ENCODE measurements at places on chromosomes 5 and 9. TPM values are rescaled to one million over a fixed set of nuclear protein-coding genes. Genes with fewer than 3 reads are reported as not detected.

GRCh38 chr5:2417301-2417700 lies 334.2 kb downstream of the IRX2 start:
- DNase-seq, result no peak

The LVRN gene
- not detected for total RNA-seq

The ELOVL7 gene
- total RNA-seq, result not detected

The HK3 gene
- not detected for total RNA-seq

DNA sequence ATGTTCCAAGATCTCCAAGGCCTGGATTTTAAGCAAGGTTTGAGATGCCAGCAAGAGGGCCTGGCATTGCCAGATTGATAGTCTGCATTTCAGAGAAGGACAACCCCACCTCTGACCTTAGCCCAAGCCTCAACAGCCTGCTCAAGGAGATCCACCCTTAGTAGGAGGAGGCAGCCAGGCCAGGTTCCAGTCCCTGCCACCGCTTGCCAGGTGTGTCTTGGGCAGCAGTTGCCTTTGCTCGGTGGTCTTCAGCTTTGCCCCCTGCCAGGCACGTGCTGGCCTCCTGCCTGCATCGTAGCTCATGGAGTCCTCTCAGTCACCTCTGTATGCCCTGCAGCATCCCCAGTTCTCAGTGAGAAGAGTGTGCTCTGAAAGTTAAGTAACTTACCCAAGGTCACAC lies 134.2 kb downstream of the KCNIP1 start:
- DNase-seq, result no peak

The ASS1 gene
- total RNA-seq, result not detected

DNA sequence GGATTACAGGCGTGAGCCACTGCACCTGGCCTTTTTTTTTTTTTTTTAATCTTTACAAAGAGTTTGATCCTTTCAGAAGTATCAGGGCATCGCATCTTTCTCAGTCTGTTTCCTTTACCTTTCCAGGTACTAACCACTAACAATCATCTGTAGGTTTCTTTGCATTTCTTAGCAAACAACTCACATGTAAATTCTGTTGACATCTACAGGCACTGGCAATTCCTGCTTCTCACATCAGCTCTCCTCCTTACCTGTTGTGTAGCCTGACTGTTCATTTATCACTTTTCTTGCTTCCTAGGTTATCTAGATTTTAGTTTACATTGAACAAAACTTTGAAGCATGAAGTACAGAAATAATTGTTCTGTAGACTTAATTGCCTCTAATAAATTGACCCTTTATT lies 27.5 kb upstream of the VPS13A start:
- no peak for DNase-seq

DNA sequence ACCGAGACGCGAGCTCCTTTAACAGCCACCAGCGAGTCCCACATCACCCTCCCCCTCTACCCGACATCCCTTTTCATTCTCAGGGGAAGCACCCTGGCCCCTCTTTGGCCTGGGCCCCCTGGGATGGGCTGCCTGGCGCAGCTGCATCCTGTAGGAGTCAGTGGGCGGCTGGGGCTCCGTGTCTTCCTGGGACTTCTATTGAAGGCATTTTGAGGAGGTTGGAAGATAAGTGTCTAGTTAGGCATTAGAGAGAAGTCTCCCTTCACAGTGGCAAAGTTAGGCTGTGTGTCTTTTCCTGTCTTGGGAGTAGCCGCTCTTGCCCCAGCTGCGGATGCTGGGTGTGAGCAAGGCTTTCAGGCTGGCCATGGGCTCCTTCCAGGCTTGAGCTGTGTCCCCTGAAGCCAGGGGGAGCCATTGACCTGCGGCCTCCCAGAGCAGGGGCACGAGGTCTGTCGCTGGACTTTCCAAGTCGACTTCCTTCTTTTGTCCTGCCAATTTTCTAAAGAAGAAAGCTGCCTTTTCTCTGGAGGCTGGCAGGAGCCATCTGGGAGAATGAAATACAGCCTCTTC lies 18.6 kb upstream of the NKD2 start:
- no peak for DNase-seq

The CMBL gene
- not detected for total RNA-seq

DNA sequence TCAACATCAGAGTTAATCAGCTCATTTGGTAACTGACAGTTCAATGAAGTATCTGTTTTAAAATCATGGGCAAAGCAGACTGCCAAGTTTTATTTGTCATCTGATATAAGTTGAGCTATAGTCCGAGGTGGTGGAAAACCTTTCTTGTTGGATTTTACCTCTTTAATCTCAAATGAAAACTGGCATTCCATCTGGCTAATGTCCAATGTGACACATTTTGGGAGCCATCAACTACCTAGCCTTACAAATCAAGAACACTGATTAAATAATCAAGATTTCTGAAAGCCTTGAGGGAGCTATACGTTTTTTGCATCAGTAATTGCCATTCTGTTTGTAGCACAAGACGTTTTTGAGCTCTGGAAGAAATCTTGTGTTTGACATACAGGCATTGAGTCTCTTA lies 1380.5 kb upstream of the WWC1 start:
- DNase-seq, result no peak

- no peak for DNase-seq
Observed at GRCh38 chr5:14720236-14720923, 55.9 kb downstream of the OTULIN start.

- DNase-seq, result no peak
Observed at GRCh38 chr5:174155706-174156105, 110.2 kb downstream of the NSG2 start.

The PNPLA7 gene
- total RNA-seq, result 5.1 TPM
